Spleen (tissue), 13 donors: ENCODE measurements at places on chromosomes 11 and 22.

DNA sequence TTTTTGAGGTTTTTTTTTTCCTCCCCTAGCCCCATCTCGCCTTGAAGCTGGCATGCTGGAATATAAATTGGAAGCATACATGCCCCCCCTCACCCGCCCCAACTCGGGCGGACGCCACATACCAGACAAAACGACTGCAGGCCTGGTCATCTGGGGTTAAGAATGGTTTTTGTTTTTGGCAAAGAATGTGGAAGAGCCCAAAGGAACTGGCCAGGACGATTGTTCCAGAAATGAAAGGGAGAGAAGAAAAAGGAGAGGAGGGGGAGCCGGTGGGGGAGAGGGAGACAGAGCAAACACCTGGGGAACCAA, 25.0 kb downstream of the MN1 start:
- DNase-seq: no peak

DNA sequence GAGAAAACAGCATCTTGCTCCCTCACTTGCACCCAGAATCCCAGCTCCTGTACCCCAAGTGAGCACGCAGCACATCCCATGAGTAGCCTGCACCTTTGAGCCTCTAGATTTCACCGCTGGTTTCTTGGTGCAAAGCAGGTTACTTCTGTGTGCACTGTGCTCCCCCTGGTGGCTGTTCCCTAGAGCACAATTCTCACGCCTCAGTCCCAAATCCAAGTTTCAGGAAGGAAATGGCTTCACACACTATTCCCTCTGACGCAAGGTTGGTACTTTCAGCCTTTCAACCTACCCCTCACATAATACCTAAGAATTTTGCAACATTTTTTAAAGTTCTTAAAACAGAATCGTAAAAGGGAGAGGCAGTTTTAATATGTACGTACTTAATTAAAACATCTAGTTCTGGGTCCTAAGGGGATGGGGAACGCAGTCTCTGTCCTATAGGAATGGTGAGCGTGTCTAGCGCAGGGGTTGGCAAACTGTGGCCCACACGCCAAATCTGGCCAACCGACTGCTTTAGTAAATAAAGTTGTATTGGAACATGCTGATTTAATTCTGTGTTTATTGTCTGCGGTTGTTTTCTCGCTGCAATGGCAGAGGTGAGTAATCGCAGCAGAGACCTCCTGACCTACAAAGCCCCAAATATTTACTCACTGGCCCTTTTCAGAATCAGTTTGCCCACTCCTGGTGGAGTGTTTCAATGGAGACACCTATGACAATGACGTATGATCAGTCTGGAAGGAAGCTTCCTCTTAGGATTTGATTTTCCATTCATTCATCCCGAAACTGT, 27.5 kb downstream of the DHCR7 start:
- DNase-seq: no peak

DNA sequence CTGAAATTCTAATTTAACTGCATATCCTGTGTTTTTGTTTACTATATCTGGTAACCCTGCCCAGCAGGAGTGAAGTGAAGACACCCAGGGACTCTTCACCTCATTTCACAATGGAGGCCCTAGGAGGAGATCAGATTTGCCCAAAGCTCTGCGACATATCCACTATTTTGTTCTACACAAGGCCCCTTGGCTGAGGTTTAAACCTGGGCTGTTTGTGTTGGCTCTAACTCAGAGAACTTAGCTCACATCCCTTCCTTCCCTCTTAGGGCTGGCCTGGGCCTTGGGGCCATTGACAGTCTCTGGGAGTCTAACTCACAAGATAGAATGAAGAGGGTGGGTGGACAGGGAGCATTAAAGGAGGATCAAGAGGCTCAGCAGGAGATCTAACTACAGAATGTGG, 8.2 kb upstream of the PLA2G3 start:
- DNase-seq: no peak

DNA sequence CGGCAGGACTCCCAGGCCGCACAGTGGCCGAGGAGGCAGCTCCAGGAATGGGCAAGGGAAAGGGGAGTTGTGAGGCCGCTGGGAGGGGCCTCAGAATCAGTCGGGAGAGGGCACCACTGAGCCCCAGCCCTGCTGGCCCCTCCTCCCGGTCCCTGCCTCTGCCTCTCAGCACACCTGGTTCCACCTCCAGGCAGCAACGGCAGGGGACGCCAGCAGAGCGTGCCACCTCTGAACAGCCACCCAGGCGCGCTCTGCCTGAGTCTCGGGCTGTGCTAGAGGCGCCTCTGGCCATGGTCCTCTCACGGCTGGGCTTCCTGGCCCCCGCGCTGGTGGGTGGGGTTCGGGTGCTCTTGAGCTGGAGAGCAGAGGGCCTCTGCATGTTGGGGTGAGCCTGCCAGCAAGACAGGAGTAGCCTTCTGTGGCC, 33.0 kb downstream of the MOB2 start:
- no peak for DNase-seq

GRCh38 chr11:96203567-96204365, 139.2 kb downstream of the MAML2 start:
- DNase-seq: no peak

DNA sequence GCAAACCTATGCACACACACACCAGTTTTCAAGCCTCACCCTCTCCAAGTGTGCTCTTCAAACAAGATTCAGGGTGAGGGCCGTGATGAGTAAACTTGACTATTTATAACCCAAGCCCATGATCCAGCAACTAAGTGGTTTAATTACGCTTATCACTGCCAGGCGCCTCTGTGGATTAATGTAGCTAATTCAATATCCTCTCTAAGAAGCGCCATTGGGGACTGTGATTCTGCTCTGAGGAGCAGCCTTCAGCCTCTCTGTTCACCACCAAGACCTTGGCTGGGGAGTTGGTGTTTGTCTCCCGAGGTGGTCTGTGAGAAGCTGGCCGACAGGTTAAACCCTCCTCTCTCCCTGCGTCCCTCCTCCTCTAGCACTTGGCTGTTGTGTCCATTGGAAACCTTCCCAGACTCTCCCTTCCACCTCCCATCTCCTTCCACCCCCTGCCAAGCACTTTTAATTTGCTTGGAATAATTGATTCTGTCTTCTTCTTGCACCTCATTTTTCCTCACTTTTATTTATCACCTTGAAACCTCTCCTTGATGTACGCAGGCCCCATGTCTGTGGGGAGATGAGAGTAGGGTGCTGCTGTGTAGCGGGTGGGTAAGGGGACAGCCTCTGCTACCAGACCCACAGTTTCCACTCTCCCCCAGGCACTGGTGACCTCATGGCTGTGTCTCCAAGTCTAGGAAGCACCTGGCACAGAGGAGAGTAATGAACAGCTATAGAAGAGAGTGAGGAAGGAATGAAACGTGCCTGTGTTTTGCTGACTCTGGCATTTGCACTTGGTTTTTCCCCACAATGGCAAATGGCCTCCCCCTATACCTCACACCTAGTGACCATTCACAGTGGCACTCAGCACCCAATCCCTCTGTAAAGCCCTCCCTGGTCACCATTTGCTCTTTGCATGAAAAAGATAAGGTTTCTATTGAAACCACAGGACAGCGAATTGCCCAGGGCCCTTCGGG, 236.6 kb downstream of the GRIK4 start:
- DNase-seq: no peak

DNA sequence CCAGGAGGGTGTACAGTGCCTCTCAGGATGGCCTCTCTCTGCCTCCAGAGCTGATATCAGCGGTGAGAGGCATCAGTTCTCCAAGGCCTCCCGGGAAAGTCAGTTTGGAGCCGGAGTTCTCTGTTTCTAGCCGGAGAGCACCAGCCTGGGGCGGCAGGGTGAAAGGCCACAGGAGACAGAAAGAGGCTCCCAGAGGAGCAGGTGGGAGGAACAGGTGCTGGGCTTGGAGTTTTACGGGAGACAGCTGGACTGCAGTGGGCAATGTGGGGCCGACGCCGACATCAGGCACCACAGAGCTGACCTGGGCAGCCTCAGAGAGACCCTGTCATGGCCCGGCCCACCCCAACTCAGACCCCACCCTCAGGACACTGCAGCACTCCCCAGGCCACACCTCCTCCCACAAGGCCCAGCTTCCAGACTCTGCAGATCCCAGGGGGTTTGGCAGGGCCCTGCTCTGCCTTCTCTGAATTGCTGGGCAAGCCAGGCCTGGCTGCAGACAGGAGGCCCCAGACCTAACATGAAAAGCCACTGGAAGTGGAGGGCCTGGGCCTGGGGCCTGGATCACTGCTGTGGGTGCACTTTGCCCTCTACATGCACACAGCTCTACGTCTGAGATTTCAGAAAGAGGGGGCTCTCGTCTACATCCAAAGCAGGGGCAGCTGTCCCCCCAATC, 885.6 kb downstream of the BRD1 start:
- peak; percentile 23 for DNase-seq

DNA sequence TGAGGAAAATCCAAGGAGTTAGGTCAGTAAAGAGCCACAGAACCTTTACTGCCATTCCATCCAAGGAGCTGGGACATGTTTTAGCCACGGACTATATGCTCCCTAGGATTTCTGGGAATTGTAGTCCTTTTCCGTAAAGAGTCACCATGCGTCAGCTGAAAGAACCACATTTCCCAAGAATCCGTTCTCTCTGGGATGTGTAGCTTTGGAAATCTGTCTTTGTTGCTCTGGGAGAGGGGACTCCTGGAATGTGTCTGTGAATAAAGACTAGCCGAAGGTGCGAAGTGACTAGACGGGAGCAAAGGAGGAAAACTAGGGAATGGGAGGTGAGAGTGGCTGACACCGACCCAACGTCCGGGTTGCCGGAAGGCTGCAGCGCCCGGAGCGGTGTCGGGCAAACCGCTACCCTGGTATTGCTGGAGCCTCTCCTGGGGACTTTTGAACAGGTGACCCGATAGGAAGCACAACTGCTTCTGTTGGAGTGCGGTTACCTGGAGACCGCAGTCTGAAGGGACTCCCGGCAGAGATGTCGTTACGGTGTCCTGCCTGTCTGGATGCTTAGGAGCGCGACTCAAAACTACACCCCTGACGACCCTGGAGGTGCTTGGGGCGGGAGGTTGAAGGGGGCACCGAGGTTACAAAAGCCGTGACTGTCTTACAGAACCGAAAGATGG, at the start of gene IFTAP:
IFTAP (plus strand) TSS at position 187 of the 674 bp plus-strand sequence. CDS start 15,602 bp downstream, outside the sequence.
- DNase-seq: peak; percentile 82

- no peak for DNase-seq
These were observed 34.9 kb upstream of the TRPC6 start for GRCh38 chr11:101618709-101619108.

DNA sequence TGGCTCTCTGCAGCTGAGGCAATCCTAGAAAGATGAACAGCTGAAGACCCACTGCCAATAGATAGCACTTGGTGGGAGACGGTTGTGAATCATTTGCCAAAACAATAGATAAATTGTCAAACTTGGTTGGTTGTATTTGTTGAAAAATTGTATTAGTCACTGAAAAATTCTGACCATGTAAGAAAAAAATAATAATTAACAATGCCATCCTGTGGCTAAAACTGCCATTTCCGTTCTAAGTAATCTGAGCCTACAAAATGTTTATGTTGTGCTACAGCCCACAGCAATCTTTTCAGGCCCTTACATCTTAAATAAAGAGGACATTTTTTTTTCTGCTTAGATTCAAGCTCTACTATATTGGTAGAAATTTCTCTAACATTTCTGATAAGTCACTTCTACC, 103.2 kb upstream of the ANO3 start:
- DNase-seq: no peak

DNA sequence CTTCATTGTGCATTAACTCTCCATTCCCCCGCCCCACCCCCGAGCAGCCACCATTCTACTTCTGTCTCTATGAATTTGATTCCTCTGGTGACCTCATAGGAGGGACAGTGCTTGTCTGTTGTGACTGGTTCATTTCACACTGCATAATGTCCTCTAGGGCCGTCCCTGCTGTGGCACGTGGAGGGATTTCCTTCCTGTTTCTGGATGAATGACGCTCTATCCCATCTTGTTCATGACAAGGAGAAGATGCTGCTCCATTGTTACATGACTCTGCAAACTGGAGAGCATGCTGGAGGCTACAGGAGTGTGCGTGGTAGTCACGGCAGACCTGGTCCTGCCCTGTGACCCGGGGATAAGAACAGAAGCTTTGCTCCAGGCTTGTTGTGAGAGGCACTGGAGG, 61.3 kb downstream of the RTL6 start:
- DNase-seq: peak; percentile 34

- DNase-seq: peak; percentile 90
These were observed 619 bp downstream of the MSANTD2 start for GRCh38 chr11:124799348-124800225.

- DNase-seq: no peak
These were observed 41.0 kb upstream of the CD5 start for GRCh38 chr11:61061081-61061826.

DNA sequence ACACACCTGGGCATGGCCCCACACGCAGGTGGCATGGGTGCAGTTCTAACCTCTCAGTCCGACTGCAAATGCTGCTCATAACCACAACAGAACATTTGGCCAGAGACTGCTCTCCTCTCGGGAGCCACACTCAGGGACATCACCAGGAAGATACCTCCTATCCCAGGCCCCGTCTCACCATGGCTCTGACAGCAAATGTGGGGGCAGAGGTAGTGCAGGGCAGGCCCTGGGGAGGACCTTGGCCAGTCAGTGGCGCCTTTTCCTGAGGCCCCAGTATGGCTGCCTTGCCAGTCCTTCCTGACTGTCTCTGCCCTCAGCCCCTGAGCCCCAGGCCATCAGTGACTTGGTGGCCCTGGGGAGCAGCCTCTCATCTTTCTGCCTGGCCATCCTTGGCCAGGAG, 2.8 kb downstream of the KRTAP5-6 start:
- peak; percentile 31 for DNase-seq

- DNase-seq: no peak
These were observed 670 bp downstream of the SC5D start for GRCh38 chr11:121293288-121293594.

GRCh38 chr11:1731451-1732059, 18.8 kb downstream of the IFITM10 start:
- no peak for DNase-seq

- DNase-seq: no peak
These were observed 5.2 kb downstream of the SLC15A3 start for GRCh38 chr11:60946601-60947264.

GRCh38 chr11:70364745-70365543, 33.4 kb upstream of the CTTN start:
- DNase-seq: peak; percentile 76

GRCh38 chr11:57499983-57500461, 15.5 kb downstream of the SLC43A1 start:
- no peak for DNase-seq

- no peak for DNase-seq
These were observed 831 bp upstream of the TP53AIP1 start for GRCh38 chr11:128943428-128943976.

DNA sequence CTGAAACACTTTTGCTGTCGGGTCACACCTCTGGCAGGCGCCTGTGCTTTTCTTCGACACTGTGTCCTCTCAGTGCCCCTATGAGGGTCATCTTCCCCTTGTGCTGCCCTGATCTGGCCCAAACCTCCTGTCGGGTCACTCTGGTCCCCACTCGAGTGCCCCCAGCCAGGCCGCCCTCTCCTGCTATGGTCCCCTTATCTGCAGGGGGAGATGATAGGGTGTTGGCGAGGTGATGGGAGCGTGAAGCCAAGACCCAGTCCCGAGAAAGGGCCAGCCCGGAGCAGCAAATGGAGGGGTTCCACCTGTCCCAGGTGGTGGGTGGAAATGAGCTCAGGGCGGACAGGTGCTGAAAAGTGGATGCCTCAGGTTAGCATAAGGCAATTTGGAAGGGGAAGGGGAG, 9.7 kb downstream of the NADSYN1 start:
- DNase-seq: peak; percentile 36
